Motor neuron (in vitro differentiated cells): ENCODE measurements at places on chromosomes 4 and X. TPM values are rescaled to one million over a fixed set of nuclear protein-coding genes. Genes with fewer than 3 reads are reported as not detected.

ASMT gene
- total RNA-seq: not detected in 2 replicates

GAGE13 gene
- not detected in 2 replicates for total RNA-seq

GYG2 gene
- 1.1 and 1.6 TPM in 2 replicates for total RNA-seq

XPNPEP2 gene
- total RNA-seq: 0.10 TPM in 1 of 2 replicates, not detected in the other

FGFBP2 gene
- total RNA-seq: 0.81 TPM in 1 of 2 replicates, not detected in the other

GNL3L gene
- total RNA-seq: 48.3 and 58.6 TPM in 2 replicates
